ENCODE measurements at places on chromosomes 4 and X.

DNA sequence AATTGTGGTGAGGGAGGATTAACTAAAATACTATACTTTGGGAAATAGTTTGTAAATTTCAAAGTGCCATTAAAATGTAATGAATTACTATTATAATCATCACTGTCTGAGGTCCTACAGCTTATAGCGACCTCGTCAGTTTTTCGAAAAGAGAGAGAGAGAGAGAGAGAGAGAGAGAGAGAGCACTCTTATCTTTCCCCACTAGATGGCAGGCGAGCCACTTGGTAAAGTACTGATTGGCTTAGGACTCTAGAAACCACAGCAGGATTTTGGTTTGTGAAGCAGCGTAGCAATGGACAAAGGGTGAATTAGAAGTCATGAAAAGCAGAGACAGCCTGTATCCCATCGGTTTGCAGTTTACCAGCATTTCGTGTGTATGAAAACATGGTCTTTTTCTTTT is 52.5 kb downstream of the LINC00632 start:
- DNase-seq, result no peak

GRCh38 chr4:40686081-40686913 is 56.6 kb upstream of the RBM47 start:
- no peak for DNase-seq

- DNase-seq, result no peak
Observed at GRCh38 chr4:3660928-3661515, 105.2 kb upstream of the ADRA2C start.

DNA sequence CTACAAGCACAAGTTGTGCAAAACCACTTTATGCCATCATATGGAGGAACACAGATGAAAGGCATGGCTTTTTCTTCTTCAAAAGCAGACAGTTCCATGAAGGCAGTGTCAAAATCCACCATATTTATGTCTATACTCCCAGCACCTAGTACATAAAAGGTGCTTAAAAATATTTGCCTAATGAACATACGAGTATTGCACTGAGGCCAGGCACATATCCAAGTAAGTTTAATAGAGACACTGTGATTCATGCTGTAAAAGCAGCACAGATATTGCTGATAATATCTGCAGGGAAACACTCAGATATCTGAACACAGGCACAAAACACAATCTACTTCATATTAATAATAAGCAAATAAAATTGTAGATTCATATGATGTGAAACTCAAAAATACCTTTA is 48.1 kb upstream of the CXCL8 start:
- no peak for DNase-seq

DNA sequence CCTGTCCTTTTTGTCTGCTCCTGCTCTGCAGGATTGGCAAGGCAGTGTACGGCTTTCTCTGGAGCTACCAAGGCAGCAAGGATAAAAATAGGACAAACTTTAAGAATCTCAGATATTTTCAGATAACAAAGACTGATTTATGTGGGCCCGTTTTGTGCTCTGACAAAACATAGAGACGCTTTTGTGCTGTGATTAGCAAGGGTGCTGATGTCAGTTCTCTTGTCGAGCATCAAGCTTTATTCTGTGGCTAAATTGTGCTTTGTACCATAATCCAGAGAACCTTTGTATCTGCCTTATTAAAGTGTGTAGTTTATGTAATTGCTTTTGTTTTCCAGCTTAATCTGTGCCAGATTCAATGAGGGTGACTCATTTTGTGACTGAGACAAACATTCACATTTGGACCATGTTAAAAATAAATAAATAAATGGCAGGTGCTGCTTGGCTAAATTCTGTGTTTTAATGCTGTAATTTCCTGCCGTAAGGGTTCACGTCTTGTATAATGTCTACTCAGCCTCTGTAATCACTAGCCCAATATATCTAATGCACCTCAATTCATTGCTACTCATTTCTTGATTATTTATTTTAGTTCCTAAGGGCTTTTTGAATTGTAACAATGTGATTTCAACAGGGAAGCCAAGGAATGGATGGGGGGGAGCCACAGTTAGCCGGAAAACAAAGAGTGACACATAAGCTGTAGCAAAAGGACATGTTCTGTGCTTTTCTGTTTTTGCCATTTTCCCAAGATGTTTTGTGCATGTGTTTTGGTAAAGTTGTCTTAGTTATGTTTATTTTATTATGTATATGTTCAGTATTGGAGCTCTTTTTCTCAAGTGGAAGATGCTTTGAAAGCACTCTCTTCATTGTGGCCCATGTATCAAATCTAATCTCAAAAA is 75.1 kb downstream of the GAB1 start:
- no peak for DNase-seq

DNA sequence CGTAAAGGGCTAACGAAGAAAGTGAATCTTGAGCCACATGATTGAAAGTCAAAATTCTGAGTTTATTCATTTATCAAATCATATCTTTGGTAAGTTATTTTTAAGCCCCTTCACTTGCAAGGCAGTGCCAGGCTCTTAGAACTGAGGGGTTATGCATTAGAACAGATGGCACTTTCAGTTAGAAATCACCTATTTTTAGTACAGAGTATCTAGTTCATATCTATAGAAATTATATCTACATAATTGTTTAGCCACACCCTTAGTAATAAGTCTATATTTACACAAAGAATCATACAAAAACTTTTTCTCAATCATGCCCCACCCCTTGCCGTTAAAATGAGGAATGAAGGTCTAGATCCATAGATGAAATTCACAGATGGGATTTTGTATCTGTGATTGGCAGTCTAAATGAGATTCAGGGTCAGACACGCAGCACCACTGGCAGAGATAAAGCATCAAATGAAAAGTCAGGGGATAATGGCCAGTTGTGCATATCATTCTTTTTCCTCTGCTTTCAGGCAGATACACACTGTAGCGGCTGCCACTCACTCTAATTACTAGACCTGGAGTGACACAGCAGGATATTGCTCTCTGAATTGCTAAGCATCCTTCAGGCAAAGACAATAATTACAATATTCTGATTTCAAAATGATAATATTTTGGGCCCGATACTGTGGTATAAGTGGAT is 440.5 kb downstream of the MAPK10 start:
- no peak for DNase-seq

GRCh38 chr4:140854168-140854567 is 98.0 kb upstream of the TBC1D9 start:
- DNase-seq, result no peak

GRCh38 chrX:153874085-153874365 is 11.9 kb downstream of the L1CAM start:
- no peak for DNase-seq

GRCh38 chrX:133249266-133250058 is 31.3 kb upstream of the TFDP3 start:
- DNase-seq, result no peak

GRCh38 chr4:98864560-98864959 is 64.4 kb downstream of the EIF4E start:
- no peak for DNase-seq

DNA sequence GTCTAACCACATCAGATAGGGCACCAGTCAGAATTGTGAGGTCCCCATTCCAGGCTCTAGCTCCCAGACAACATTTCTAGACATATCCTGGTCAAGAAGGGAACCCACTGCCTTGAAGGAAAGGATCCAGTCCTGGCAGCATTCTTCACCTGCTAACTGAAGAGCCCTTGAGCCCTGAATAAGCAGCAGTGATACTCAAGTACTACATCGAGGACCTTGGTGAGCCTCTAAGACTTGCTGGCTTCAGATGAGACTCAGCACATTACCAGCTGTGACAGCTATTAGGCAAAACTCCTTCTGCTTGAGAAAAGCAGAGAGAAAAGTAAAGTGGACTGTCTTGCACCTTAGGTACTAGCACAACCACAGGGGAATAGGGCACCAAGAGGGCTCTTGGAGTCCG is 205.8 kb upstream of the F9 start:
- no peak for DNase-seq

DNA sequence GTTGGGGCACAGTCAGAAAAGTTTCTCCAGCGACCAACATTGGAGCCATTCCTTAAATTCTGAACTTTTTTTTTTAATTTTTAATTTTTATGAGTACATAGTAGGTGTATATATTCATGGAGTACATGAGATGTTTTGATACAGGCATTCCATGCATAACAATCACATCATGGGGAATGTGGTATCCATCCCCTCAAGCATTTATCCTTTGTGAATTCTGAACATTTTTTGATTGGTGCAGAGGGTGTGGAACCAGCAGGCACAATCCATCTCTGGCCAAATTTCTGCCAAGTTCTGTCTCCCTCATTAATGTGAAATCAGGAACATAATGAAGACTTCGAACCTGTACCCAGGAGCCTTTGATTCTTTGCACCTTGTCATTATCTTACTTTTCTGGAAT is 267.0 kb downstream of the FRMPD4 start:
- no peak for DNase-seq

DNA sequence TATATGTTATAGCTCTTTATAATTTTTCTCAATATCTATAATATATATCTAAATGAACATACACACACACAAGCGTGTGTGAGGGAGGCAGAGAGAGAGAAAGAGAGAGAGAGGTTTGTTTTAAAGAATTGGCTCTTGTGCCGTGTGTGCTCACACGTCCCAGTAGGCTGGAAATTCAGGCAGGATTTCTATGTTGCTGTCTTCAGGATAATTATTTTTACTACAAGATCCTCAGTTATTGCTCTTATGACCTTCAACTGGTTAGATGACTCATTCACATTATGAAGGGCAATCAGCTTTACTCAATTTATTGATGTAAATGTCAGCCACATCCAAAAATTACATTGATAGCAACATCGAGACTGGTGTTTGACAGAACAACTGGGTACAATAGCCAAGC is 1520.7 kb upstream of the PCDH7 start:
- no peak for DNase-seq

DNA sequence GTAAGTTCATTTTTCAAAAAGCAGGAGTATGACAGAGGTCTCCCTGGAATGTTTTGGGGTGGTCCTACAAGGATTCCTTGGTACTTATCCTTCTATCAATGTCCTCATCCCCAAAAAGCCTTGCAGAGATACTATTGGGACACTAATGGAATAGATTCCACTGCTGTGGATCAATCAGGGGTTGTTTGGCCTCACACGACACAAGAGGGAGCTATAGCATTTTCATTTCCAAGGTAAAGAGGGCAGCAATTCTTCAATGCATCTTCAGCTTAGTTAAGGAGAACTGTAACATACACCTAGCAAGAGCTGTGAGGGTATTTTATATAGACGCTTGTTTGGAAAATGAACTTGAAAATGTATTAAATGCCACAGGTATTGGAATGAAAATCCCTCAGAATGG is 50.9 kb downstream of the USP26 start:
- no peak for DNase-seq

DNA sequence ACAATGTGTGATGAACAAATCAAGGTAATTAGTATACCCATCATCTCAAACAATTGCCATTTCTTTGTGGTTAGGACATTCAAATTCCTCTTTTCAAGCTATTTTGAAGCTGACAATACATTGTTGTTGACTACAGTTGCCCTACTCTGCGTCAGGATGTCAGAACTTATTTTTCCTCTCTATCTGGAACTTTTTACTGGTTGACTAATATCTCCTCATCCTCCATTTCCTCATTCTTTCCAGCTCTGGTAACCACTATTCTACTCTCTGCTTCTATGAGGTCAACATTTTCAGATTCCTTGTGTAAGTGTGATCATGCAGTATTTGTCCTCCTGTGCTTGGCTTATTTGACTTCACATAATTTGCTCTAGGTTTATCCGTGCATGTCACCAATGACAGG is 240.5 kb upstream of the HS3ST1 start:
- DNase-seq, result no peak

DNA sequence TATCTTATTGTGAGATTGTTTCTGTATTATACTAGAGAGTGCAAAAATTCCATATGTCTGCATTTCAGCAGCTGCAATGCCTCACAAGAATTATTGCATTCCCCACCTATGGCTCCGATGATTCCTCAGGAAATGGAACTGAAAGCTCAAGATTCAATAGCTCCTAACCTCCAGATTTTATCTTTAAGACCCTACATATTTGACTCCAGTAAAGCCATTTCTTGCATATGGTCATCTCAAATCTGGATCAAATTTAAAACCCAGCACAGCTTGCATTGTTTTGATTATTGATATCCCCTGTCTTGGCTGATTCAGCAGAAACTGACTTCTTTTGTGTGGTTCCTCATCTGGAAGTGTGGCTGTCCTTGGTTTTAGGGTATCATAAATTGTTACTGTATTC is 142.6 kb downstream of the CORIN start:
- DNase-seq, result no peak

GRCh38 chr4:74878323-74878722 is 54.6 kb upstream of the PARM1 start:
- DNase-seq, result no peak

Measured in stimulated activated CD8-positive, alpha-beta memory T cell treated with anti-CD3 and anti-CD28 coated beads, Interleukin-4, amount 100 ng/mL, for 24 hours (primary cell).